ENCODE measurements at places on chromosomes 5 and 9. TPM values are rescaled to one million over a fixed set of nuclear protein-coding genes. Genes with fewer than 3 reads are reported as not detected.

DNA sequence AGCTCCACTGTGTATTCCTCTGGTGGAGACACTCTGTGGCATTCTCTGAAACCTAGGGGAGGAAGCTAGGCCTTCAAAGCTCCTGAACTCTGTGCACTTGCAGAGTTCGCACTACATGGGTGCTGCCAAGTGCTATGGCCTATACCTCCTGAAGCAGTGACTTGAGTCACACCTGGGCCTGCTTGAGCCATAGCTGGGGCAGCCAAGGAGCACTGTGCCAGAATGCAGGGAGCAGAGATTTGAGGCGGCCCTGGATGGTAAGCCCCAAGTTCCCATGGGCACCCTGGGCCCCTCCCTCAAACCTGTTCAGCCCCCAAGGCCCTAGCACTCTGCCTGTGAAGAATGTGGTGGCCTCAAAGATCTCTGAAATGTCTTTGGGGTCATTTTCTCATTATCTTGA lies 212.9 kb downstream of the SPATA31A6 start:
- DNase-seq: no peak

The NDUFS4 gene
- 85.9 TPM for total RNA-seq

DNA sequence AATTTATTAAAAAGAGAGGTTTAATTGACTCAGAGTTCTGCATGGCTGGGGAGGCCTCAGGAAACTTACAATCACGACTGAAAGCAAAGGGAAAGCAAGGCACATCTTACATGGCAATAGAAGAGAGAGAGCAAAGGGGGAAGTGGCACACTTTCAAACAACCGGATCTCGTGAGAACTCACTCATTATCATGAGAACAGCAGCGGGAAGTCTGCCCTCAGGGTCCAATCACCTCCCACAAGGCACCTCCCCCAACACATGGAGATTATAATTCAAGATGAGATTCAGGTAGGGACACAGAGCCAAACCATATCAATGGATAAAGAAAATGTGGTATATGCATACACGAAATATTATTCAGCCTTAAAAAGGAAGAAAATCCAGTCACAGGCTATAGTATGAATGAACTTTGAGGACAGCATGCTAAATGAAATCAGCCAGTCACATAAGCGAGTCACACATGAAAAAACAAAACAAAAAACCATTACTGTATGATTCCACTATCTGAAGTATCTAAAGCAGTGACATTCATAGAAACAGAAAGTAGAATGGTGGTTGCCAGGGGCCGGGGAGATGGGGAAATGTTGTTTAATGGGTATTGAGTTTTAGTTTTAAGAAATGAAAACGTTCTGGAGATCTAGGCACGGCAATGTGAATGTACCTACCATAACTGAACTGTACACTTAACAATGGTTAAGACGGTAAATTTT lies 83.4 kb upstream of the PCA3 start:
- no peak for DNase-seq

DNA sequence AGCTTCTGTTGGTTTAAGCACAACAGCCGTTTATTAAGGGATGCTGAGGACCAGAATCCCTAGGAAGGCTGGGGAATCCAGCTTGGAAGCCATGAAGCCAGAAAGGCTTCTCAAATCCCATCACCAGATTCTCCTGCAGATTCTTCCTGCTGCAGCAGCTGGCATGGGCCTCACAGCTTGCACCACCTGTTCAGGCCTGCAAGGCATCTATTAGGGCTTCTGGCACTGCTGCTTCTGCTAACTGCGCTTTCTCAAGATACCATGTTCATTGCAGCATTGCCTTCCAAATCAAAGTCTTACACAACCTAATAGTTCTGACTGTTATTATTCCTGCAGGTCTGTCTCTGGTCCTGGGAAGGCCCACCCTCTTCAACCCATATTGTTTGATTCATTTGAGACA lies 51.2 kb upstream of the ZNF366 start:
- no peak for DNase-seq

The SWI5 gene
- total RNA-seq: 28.3 TPM

The GLRA1 gene
- not detected for total RNA-seq

The CATSPER3 gene
- total RNA-seq: 1.3 TPM

The PDLIM7 gene
- 78.0 TPM for total RNA-seq

All from tibial nerve (tissue), 4 donors.